ENCODE measurements at places on chromosomes 2 and 18.

DNA sequence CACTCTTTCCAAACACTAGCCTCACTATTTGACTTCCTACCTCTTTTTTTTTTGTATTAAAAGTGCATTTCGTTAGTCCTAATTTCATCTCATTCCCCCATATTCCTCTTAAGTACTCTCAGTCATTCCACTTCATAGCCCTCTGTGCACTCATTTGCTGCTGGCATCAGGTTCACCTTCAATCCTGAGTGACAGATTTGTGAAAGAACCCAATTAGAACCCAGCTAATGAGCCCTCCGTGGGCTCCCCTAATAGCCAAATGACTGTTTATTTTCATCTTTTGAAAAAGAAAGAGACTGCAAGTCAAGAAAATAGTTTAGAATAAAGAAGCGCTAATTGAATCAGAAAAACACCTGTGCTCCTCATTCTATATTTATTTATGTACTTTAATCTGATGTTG is 512.1 kb upstream of the LRATD1 start:
- DNase-seq, result no peak

GRCh38 chr2:24362253-24362652 is 1.9 kb upstream of the ITSN2 start:
- no peak for DNase-seq

DNA sequence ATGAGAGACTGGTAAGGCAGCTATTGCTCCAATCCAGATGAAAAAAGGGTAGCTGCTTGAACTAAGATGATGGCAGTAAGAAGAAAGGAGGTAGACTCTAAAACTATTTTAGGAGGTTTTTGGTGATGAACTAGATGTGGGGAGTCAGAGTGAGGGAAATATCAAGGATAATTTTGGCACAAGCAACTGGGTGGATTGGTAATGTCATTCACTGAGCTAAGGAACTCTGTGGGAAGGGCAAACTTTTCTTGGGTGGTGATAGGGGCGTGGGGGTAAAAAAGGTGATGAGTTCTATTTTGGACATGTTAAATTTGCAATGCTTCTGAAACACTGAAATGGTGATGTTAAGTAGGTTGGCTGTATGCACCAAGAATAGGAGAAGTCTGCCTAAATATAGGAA is 19.3 kb downstream of the PAIP2B start:
- no peak for DNase-seq

DNA sequence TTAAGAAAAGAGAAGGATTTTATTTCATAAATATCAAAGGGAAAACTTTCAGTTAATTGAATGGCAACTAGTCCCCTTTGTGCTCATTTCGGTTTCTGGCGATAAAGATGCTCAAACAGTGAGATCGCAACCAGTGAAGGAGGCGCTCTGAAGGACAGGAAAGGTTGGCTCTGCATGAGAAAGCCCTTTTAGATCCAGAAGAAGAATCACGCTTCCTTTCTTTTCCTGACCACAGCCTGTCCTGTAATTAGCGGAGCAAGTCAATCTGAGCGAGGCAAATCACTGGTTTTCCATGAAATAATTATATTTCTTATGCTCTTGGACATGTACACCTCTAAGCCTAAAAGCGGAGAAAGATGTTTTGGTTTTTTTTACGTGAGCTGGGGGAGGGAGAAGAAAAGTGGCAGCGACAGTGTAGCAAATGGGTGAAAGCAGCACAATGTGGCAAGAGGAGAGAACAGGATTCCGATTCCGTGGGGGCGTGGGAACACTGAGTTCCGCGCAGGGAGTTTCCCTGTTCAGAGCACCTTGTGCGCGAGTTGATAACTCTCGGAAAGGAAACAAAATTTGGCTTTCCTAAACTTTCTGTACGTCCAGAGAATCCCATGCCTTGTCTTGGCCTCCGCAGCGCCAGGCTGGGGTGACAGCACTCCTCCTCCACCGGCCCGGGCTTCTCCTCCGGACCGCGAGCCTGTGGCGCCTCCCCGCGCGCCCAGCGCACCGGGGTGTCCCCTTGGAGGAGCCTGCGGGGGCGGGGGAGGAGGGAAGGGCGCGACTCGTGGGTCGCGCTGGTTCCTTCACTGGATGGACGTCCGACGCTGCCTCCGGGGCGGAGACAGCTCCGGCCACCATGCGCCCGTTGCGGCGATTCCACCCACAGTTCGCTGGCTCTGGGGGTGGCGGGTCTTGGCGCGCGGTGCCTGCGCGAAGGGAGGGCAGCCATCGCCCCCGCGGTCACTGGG is 620 bp upstream of the SLC9A2 start:
- DNase-seq, result peak; percentile 13

- DNase-seq, result peak; percentile 39
Observed at GRCh38 chr2:41899189-41899588, 148.6 kb upstream of the PKDCC start.

GRCh38 chr2:28414583-28414982 is 21.9 kb downstream of the FOSL2 start:
- DNase-seq, result no peak

GRCh38 chr2:119112230-119112629 is 46.3 kb downstream of the C1QL2 start:
- DNase-seq, result no peak

GRCh38 chr2:13616059-13616458 is 899.3 kb downstream of the TRIB2 start:
- DNase-seq, result no peak

DNA sequence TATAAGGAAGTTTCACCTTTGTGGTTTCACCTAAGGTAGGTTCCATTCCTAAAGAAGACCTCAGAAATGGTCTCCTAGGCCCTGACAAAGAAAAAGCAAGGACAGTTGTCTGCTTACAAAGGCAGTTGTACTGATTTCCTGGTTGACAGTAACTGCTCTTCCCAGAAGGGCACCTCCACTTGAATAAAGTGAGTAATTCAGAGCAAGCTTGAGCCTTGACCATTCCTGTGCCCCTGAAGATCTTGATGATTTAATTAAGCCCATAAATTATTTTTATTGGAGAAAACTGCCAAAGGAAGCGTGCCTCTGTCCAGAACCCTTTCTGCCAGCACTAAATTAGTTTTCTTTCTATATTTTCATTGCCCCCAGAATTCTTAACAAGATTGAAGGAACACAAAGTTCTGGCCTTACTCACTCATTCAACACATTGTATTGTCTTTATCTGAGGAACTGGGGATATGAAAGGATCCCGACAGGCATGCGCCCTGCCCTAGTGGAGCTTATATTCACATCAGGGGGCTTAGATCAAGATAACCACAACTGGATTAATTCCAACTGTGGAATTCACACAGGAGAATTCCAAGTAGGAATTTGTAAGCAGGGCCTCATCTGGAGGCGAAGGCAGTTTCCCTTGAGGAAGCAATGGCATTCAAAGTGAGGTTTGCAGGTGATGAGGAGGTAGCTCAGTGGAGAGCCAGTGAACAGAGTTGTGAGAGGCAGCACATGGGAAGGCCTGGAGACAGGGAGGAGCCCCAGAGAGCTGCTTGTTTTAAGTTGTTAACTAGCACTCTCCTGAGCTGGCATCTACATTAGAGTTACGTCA is 21.2 kb downstream of the PTRHD1 start:
- no peak for DNase-seq

DNA sequence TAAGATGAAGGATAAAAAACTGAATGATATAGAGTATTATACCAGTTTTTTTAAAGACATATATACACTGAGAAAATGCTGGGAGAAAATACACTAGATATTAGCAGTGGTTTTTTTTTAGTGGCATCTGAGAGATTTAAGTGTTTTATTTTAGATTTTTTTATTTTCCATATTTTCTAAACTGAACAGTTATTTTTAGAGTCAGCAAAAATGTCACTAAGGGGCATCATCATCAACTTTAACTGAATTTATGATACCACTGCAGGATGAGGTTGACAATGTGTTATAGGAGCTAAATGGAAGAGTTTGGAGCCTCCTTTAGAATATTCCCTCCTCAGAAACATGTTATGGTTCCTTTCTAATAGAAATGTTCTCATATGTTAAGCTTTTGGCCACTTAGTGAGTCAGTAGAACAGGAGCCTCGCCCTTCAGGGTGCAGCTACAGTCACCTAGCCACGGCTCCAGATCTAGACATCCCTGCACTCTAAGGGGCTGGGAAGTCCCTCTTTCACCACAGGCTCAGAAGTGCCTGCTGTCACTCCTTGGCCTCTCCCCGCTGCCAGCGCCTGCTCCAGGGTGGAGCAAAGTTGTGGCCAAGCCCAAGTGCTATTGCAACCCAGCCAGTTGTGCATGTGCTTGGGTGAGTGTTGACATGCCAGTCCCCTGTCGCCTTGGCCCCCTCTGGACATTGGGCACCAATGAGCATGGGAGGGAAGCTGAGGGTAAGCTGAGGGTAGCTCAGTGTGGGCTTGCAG is 210.7 kb upstream of the RASGRP3 start:
- no peak for DNase-seq

GRCh38 chr2:128502200-128502599 is 183.5 kb upstream of the HS6ST1 start:
- no peak for DNase-seq

GRCh38 chr18:21598726-21599584 is 1.5 kb downstream of the ESCO1 start:
- peak; percentile 6 for DNase-seq

- DNase-seq, result no peak
Observed at GRCh38 chr2:147867050-147867449, 22.2 kb downstream of the ACVR2A start.

- DNase-seq, result no peak
Observed at GRCh38 chr2:28577791-28578680, 82.2 kb downstream of the PLB1 start.

- peak; percentile 43 for DNase-seq
Observed at GRCh38 chr2:105437708-105438103, 38.9 kb upstream of the FHL2 start.

- DNase-seq, result peak; percentile 33
Observed at GRCh38 chr2:38375696-38376345, 1.3 kb downstream of the ATL2 start.

DNA sequence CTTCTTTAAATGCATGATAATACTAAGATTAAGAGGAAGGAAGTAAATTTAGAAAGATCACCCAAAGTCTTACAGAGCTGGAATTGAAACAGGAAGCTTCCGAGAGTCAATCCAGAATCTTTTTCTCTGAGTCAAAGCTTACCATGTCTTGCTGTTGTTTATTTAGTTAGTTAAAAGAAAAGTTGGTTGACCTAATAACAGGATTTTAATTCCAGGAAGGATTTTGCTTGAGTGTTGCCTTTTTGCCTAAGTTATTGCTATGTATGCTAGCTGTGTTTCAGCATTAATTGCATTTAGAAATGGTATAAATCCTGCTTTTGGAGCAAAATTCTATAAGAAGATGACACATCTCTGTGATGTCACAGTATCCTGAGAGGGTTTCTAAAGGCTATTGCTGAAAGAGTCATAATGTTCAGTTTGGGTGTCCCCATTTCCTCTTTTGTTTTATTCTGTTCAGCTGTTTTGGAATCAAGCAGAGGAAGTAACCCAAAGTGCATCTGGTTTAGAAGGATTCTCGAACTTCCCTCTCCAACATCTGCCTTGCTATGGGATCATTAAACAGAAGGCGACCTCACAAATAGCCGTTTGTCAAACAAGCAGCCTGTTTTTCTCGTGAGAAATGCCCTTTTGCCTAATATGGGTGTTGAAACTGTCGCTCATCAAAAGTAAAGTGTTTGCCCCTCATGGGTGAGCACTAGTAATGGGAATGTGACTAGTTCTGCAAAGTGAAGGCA is 271.5 kb upstream of the MMADHC start:
- peak; percentile 39 for DNase-seq

GRCh38 chr18:70455731-70456130 is 166.9 kb downstream of the SOCS6 start:
- DNase-seq, result no peak

DNA sequence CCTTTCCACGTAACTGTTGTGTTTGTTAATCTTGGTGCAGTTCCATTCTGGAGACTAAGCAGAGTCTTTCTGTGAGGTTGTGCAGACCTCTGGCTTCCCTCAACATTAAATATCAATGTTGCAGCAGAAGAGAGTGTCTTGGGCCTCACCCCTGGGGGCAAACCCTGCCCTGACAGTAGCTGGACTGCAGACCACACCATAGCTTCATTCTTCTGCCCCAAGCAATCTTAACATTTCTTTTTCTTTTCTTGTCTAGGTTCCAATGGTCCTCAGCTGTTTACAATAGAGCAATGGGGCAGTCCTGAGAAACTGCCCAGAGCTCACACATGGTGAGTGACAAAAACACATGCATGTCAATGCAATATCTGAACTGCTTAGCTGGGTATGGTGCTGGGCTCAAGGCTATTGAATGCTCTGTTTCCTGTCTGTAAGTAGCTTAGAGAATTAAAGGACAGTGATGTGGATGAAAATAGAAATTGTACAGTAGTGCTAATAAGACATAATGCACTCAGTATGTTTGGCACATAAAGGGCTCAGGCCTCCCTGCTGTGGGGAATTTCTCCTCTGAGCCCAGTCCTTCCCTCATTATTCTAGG is 237.6 kb downstream of the ALPK2 start:
- DNase-seq, result no peak

DNA sequence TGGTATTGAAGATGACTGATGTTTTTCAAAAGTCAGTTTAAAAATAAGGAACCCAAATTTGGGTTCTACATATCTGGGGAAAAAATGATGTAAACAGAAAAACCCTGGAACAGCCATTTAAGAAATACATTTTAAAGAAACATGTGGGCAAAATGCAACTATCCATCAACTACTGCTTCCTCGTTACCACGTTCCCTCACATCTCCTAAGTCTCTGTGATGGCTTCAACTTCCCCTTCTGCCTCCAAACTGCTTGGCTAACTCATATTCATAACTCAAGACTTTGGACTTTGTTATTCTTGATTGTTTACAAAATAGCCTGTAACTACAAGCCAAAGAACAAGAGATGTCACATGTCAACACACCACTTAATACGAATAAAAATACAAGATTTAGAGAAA is 116.3 kb downstream of the DYM start:
- DNase-seq, result no peak

DNA sequence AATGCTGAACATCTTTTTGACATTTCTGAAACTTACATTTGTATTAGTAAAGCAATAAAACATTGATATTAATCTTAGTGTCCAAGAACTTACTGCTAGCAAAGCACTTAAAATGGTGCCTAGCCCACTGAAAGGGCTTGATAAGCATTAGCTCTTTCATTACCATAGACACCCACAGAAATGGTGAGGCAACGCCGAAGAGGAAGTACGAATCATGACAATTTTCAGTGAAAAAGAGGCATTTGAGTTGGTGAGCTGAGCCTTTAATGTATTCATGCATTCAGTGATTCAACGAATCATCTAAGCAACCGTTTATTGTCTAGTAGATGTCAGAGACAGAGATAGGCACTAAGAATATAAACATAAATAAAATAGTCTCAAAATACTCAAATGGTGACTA is 101.1 kb downstream of the PIGN start:
- DNase-seq, result no peak

- DNase-seq, result peak; percentile 63
Observed at GRCh38 chr2:101473911-101474701, 806 bp downstream of the RFX8 start.
